ENCODE measurements at places on chromosomes 4 and X.

DNA sequence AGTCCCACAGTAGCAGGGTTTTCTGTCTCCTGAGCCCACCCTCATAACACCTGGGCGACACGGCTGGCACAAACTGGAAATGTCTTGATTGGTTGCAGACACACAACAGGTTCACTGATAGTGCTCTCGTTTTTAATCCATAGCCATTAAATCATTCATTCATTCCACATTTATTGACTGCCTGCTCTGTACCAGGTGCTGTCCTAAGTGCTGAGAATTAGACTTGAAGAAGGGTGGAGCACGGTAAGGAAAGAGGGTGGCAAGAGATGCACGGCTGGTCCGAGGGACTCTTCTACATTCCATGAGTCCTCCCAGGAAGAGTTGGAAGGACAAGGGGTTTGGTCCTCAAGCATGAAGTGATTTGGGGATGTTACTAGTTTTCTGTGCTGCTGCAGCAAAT is 100.0 kb downstream of the RELL1 start:
- no peak for DNase-seq

GRCh38 chr4:128145727-128146126 is 84.6 kb downstream of the LARP1B start:
- DNase-seq, result no peak

- no peak for DNase-seq
These were observed 11.7 kb downstream of the COQ2 start for GRCh38 chr4:83272900-83273299.

DNA sequence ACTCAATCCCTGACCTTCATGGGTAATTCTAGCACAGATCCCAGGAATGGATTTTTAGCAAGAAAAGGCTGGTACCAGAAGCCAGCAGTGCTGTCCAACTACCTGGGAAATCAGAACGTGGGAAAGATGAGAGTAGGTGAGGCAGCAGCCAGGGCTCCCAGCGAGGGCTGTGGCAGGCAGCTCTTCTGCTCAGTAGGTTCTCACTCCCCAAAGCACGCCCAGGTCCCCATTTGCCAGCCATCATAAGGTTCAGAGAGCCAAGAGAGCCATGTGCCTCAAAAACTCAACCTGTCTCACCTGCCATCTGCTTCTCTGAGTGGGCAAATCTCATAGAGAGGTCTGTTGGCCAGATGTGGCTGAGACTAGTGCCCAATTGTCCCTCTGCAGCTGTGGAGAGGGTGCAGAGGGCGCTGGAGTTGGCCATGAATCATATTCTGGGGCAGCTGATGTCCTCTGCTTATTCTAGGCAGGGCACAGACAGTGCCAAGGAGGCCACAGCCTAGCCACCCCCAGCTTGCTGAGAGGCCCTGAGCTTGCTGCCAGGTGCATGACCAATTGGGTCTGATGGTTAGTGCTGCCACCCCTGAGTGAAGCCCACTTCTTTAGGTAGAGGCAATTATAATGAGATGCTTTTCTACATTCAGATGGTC is 81.7 kb upstream of the GATB start:
- DNase-seq, result no peak

- DNase-seq, result no peak
These were observed 199.0 kb upstream of the LEF1 start for GRCh38 chr4:108367751-108368150.

- DNase-seq, result no peak
These were observed 624.3 kb downstream of the ADGRL3 start for GRCh38 chr4:61824454-61824853.

DNA sequence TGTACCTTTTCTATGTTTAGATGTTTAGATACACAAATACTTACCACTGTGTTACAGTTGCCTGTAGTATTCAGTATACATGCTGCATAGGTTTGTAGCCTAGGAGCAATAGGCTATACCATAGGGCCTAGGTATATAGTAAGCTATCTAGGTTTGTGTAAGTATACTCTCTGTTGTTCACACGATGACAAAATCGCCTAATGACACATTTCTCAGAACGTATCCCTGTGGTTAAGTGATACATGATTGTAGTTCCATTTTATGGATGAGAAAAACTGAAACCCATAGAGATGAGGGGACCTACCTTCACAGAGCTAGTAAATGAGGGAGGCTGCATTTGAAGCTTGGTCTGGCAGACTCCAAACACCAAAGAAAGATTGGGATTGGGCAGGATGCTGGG is 79.4 kb upstream of the EFNB1 start:
- DNase-seq, result no peak
